ENCODE measurements at places on chromosomes 4 and X.

DNA sequence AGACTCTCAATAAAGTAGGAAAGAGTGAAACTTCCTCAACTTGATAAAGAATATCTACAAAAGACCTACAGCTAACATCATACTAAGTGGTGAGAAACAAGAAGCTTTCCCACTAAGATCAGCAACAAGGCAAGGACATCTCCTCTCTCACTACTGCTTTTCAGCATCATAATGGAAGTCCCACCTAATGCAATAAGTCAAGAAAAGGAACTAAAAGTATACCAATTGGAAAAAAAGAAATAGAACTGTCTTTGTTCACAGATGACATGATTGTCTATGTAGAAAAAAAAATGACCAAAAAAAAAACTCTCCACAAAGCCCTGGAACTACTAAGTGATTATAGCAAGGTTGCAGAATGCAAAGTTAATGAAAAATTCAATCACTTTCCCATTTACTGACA is 25.1 kb upstream of the SH3RF1 start:
- H3K4me3 ChIP-seq = no peak overlapping the region
- no peak for DNase-seq
- no peak overlapping the region for H3K27ac ChIP-seq

DNA sequence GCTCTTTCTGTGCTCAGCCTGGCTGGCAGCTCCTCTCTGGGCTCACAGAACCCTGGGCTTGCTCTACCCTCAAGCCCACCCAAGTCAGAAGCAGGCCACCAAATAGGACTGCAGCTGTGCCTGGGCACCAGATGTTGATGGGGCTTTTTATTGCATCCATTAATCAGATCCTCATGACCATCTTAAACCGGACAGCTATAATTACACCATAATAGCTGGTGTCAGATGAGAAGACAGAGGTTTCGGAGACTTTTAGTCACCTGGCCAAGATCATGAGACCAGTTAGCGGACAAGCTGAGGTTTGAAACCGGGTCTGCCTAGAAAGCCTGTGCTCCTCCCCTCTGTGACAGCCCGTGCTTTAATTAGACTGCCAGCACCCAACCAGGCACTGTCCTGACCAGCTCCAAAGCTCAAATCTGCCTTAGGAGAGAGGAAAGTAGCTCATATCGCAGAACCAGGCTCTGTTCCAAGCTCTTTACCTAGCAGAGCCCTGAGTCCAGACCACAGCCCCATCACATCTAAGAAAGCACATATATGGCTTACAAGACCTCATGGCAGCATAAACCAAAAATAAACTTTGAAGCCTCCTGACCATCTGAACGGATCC is 88.9 kb downstream of the JAKMIP1 start:
- no peaks in the 10 kb centered on the region for H3K27me3 ChIP-seq
- H3K4me1 ChIP-seq = peaks cover 13% of the 10 kb centered on the region
- DNase-seq = no peak
- peaks cover 12% of the 10 kb centered on the region for H3K36me3 ChIP-seq

- DNase-seq = no peak
- H3K4me1 ChIP-seq = peaks cover 6% of the 10 kb centered on the region
- no peak overlapping the region for H3K27ac ChIP-seq
- no peak overlapping the region for H3K4me3 ChIP-seq
- peaks cover 32% of the 10 kb centered on the region for H3K36me3 ChIP-seq
Observed at GRCh38 chr4:2646396-2647149, 109.6 kb downstream of the TNIP2 start.

DNA sequence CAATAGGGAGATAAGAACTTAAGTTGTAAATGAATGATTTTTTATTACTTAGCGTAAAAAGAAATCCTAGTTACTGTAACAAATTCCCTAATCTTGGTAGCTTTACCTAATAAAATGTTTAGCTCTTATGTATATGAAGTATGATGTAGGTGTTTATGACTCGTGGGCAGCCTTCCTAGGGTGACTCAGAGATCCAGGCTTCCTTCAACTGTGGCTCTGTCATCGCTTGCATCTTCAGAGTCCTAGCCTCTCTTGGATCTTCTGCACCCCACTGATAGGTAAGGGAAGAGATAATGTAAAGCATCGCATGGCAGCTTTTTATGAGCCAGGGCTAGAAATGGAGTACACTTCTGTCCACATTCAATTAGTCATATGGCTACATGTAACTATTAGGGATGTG is 165.6 kb upstream of the GLRA2 start:
- no peak for DNase-seq
- H3K27me3 ChIP-seq = no peaks in the 10 kb centered on the region
- no peak overlapping the region for H3K4me3 ChIP-seq
- no peak overlapping the region for H3K27ac ChIP-seq

DNA sequence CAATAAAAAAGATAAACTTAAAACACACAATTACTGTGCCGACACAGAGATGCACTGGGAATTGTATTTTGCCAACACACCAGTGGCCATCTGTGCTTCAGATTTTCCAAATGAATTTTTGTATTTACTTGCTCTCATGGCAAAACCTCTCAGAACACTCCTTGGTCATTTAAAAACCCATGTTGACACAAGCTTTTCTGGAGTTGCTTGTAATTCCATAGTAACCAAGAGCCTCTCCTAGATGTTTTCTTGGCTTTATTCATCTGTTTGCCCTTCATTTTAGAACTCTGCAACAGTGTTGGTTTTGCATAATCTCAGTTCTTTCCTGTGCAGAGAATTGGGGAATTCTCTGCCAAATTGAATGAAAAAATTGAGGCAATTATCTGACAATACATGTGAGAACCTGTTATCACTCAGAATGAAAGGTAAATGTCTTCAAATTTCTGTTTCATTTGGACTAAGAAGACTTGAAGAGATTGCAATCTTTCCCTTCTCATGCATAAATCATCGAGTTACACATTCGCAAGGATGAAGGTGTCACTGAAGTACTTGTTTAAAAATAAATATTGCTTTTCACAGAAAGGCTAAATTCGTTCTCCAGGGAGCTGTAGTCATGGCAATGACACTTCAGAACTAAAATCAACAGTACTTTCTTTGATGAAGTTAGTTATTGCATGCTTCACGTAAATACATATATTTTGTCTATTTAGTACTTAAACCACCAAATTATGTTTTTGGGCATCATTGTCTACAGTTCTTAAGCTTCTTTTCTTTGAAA is 301.8 kb upstream of the CTSO start:
- no peak for DNase-seq
- no peaks in the 10 kb centered on the region for H3K27me3 ChIP-seq
- H3K4me3 ChIP-seq = no peak overlapping the region
- no peak overlapping the region for H3K27ac ChIP-seq
- H3K4me1 ChIP-seq = no peaks in the 10 kb centered on the region

DNA sequence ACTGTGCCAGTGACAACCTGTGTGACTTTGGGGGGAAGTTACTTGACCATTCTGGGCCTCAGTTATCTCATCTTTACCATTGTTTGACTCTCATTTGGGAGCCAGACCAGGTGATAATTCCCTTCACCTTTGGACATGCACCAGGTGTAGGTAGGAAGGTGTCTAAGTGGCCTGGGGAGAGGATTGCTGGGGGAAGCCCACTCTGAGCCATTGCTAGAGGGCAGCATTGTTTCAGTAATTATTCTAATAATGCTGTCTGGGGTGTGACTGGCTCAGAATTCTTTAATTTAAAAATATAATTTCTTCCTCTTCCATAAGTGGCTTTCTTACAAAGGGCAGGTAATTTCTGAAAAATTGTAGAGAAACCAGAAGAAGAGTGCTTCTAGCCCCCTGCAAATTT is 104.3 kb downstream of the RTL9 start:
- DNase-seq = no peak
- H3K36me3 ChIP-seq = no peaks in the 10 kb centered on the region
- H3K4me3 ChIP-seq = no peak overlapping the region
- no peaks in the 10 kb centered on the region for H3K4me1 ChIP-seq
- H3K27me3 ChIP-seq = peaks cover 9% of the 10 kb centered on the region

- H3K27me3 ChIP-seq = no peaks in the 10 kb centered on the region
- DNase-seq = no peak
- no peaks in the 10 kb centered on the region for H3K4me1 ChIP-seq
- H3K27ac ChIP-seq = no peak overlapping the region
Observed at GRCh38 chr4:22824091-22824490, 131.4 kb downstream of the GBA3 start.

DNA sequence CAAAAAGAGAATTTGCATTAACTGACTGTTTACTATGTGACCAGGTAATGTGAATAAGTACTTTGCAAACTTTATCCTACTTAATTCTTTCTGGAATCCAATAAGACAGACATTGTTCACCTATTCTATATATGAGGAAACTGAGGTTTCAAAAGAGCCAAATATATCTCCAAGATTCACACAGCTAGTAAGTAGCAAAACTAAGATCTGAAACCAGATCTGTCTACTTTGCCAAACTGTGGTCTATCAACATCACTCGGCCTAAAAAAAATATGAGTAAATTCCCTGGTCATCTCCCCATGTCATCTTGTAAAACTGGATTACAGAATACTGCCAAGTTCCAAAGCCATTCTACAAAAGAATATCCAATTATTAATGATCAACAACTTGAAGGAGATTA is 52.8 kb downstream of the ANAPC10 start:
- H3K4me1 ChIP-seq = peaks cover 19% of the 10 kb centered on the region
- no peak overlapping the region for H3K27ac ChIP-seq
- H3K27me3 ChIP-seq = no peaks in the 10 kb centered on the region
- DNase-seq = no peak
- peaks cover 5% of the 10 kb centered on the region for H3K36me3 ChIP-seq

DNA sequence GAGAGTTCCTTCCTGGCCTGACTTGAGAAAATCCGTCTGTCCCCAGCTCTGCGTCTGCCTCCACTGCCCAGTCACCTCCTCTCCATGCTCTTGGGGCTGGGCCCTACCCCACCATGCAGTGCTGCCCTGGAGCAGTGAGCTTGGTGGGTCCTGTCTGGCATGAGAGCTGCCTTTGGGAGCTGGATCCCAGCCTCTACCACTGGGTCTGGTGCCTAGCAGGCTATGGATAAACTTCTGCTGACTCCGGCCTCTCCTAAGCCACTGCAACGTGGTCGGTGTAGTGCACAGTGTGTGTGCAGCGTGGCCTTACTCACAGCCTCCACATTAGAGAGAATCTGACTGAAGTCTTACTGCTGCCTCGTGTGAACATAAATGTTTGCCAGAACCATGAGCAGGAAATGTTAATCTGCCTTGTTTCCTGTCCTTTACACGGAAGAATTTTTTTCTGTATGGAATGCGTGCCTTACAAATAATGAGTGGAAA is 47.6 kb downstream of the HTT start:
- H3K27me3 ChIP-seq = no peaks in the 10 kb centered on the region
- no peak overlapping the region for H3K4me3 ChIP-seq
- peaks cover 35% of the 10 kb centered on the region for H3K36me3 ChIP-seq
- DNase-seq = no peak
- H3K27ac ChIP-seq = no peak overlapping the region

- H3K36me3 ChIP-seq = peaks cover under 1% of the 10 kb centered on the region
- no peaks in the 10 kb centered on the region for H3K4me1 ChIP-seq
- no peak overlapping the region for H3K4me3 ChIP-seq
Observed at GRCh38 chr4:89217604-89218003, 90.0 kb downstream of the GPRIN3 start.

DNA sequence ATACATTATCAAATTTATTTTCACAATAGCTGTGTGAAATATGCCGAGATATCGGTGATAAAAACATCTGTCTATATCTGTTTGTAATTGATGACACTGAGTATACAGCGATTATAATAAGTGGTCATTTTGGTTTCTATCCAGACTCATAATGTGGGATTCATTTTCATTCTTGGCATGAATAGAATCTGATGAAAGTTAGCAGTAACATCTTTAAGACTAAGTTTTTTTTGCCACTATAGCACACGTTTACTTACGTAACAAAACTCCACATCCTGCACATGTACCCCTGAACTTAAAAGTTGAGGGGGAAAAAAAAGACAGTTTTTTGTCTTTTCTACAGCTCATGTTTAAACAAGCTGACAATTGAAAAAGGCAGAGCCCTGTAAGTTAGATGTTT is 86.4 kb downstream of the PPA2 start:
- peaks cover 8% of the 10 kb centered on the region for H3K4me1 ChIP-seq
- H3K36me3 ChIP-seq = peaks cover 21% of the 10 kb centered on the region
- H3K27ac ChIP-seq = no peak overlapping the region
- no peak overlapping the region for H3K4me3 ChIP-seq
- no peak for DNase-seq

- H3K4me3 ChIP-seq = no peak overlapping the region
- no peaks in the 10 kb centered on the region for H3K36me3 ChIP-seq
- DNase-seq = no peak
- H3K27ac ChIP-seq = no peak overlapping the region
- no peaks in the 10 kb centered on the region for H3K27me3 ChIP-seq
Observed at GRCh38 chrX:144566592-144566991, 680.7 kb upstream of the SPANXN1 start.

DNA sequence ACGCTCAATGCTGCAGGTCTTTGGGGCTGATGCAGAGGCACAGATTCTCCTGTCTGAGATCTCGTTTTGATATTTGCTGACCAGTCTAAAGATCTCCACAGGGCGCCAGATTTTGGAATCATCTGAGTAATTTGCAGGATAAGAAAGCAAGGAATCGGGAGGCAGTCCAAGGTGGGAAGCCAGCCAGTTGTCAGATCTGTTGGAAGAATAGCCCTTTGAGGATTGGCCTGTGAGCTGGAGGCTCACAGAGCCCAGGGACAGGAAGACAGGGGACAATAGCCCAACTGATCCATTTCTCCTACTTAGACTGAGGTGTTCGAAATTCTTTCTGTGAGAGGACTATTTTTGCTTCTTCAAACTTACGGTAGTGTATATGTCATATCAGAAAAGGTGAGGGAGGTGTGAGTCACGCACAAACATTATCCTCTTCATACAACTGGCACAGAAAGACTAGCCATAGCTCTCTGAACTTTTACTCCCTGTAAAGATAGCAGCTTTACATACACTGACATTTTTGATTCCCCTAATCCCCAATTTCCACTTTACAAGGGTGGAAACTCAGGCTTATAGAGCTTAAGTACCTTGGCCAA is 8.8 kb downstream of the DIPK2B start:
- no peaks in the 10 kb centered on the region for H3K36me3 ChIP-seq
- H3K27me3 ChIP-seq = no peaks in the 10 kb centered on the region
- DNase-seq = no peak

GRCh38 chr4:106676173-106676921 is 307.8 kb upstream of the GIMD1 start:
- H3K27ac ChIP-seq = no peak overlapping the region
- H3K36me3 ChIP-seq = no peaks in the 10 kb centered on the region
- no peak for DNase-seq
- H3K4me1 ChIP-seq = no peaks in the 10 kb centered on the region

DNA sequence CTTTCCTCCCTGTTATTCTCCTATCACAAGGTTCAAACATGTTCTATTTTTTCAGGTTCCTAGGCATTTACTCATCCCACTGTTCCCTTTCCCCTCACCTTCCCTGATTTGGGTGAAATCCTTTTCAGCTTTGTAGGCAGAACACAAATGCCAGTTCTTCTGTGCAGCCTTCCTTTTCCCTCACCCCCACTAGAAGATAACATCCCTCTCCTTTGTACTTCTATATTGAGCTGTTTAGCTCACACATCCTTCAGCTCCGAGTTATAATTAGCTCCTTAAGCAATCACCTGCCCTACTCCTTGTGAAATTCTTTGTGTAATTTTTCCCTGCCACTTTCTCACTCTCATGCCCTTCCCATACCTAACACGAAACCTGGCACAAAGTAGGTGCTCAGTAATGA is 240.9 kb downstream of the AR start:
- H3K36me3 ChIP-seq = no peaks in the 10 kb centered on the region
- DNase-seq = no peak
- no peak overlapping the region for H3K27ac ChIP-seq
- H3K4me1 ChIP-seq = no peaks in the 10 kb centered on the region

All from central memory CD8-positive, alpha-beta T cell (primary cell).